Vagina (tissue), 2 donors: ENCODE measurements at places on chromosomes 12 and 14. TPM values are rescaled to one million over a fixed set of nuclear protein-coding genes. Genes with fewer than 3 reads are reported as not detected.

DNA sequence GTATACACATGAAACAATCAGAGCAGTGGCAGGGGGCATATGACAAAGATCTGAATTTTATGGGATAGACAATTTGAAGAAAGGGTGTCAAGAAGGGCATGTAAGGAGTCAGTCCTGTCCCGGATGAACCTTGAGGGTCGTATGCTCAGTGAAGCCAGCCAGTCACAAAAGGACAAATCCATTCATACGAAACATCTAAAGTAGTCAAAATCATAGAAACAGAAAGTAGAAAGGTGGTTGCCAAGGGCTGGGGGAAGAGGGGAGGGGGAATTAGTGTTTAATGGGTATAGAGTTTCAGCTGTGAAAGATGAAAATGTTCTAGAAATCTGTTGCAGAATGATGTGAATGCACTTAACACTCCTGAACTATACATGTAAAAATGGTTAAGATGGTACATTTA lies 157.5 kb downstream of the TGFB3 start:
- H3K4me3 ChIP-seq, result no peak overlapping the region
- no peaks in the 10 kb centered on the region for H3K36me3 ChIP-seq
- H3K27ac ChIP-seq, result peak overlapping the region; percentile 76
- peaks cover 27% of the 10 kb centered on the region for H3K4me1 ChIP-seq

GRCh38 chr12:130043685-130044406 lies 118.4 kb upstream of the FZD10 start:
- H3K36me3 ChIP-seq, result no peaks in the 10 kb centered on the region
- no peak for DNase-seq

DNA sequence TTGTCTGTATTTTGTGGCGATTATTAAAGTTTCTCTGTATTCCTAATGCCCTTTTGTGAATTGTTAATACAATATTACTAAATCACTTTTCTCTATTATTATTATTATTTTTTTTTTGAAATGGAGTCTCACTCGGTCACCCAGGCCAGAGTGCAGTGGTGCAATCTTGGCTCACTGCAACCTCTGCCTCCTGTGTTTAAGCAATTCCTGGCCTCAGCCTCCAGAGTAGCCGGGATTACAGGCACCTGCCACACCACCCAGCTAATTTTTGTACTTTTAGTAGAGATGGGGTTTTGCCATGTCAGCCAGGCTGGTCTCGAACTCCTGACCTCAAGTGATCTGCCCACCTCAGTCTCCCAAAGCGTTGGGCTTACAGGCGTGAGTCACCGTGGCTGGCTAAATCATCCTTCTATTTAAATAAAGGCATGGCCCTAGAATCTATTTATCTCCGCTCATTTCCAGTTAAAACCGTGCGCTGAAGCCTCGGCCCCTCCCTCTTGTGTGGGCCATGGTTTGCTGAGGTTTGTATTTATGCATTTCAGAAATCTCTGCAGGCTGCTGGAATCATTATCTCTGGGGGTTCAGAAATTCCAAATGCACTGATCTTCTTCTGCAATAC lies 1136.4 kb upstream of the TMEM132C start:
- no peaks in the 10 kb centered on the region for H3K36me3 ChIP-seq
- no peak overlapping the region for H3K27ac ChIP-seq
- H3K27me3 ChIP-seq, result no peaks in the 10 kb centered on the region
- no peak overlapping the region for H3K4me3 ChIP-seq
- no peaks in the 10 kb centered on the region for H3K4me1 ChIP-seq
- DNase-seq, result no peak

GRCh38 chr14:75292101-75292563 lies 13.5 kb downstream of the FOS start:
- no peaks in the 10 kb centered on the region for H3K36me3 ChIP-seq
- no peak overlapping the region for H3K27ac ChIP-seq
- no peak for DNase-seq
- H3K4me3 ChIP-seq, result no peak overlapping the region

DNA sequence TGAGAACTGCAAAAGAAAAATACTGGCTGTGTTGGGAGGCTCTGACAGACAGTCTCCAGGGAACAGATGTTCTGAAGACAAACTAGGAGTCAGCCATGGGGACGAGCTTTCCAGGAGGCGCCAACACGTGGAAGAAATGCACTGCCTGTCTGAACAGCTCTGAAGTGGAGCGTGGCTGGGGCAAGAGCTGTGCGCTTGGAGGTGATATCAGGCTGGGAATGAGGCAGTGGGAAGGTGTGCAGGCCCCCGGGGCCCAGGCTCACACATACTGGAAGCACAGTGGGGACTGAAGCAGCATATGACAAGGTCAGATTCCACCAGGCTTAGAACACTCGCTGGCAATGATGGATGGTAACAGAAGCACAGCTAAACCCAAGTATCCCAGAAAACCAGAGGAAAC lies 17.5 kb downstream of the APPL2 start:
- peaks cover 70% of the 10 kb centered on the region for H3K4me1 ChIP-seq
- no peak for DNase-seq
- H3K27me3 ChIP-seq, result no peaks in the 10 kb centered on the region
- H3K4me3 ChIP-seq, result no peak overlapping the region
- peak overlapping the region; percentile 83 for H3K27ac ChIP-seq

GRCh38 chr14:28731358-28731757 lies 35.2 kb upstream of the FOXG1 start:
- no peak overlapping the region for H3K27ac ChIP-seq
- H3K4me1 ChIP-seq, result no peaks in the 10 kb centered on the region
- no peaks in the 10 kb centered on the region for H3K36me3 ChIP-seq
- H3K27me3 ChIP-seq, result no peaks in the 10 kb centered on the region
- no peak overlapping the region for H3K4me3 ChIP-seq

GRCh38 chr12:100539202-100539601 lies 34.3 kb upstream of the GAS2L3 start:
- no peaks in the 10 kb centered on the region for H3K36me3 ChIP-seq
- H3K4me3 ChIP-seq, result no peak overlapping the region
- DNase-seq, result no peak
- H3K4me1 ChIP-seq, result no peaks in the 10 kb centered on the region
- H3K27me3 ChIP-seq, result no peaks in the 10 kb centered on the region
- H3K27ac ChIP-seq, result no peak overlapping the region

- no peak overlapping the region for H3K4me3 ChIP-seq
- H3K27me3 ChIP-seq, result no peaks in the 10 kb centered on the region
- DNase-seq, result no peak
- peak overlapping the region; percentile 72 for H3K27ac ChIP-seq
- peaks cover 28% of the 10 kb centered on the region for H3K4me1 ChIP-seq
Observed at GRCh38 chr12:120721866-120722265, 3.8 kb upstream of the ACADS start.

DNA sequence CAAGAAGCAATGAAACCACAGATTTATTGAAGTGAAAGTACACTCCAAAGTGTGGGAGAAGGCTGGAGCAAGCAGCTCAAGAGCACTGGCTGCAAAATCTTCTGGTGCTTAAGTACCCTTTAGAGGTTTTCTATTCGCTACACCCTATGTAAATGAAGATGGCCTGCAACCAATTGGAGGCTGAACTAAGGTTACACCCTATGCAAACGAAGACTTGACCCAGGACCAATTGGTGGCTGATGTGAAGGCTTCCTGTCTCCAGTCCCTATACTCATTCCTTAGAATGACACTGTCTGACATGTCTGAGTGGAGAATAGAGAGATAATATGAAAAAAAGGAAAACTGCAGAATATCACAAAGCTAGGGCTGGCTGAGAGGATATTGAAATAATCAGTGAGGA lies 57.2 kb downstream of the ALG10B start:
- no peaks in the 10 kb centered on the region for H3K27me3 ChIP-seq
- no peak for DNase-seq
- H3K36me3 ChIP-seq, result no peaks in the 10 kb centered on the region
- no peak overlapping the region for H3K27ac ChIP-seq
- H3K4me3 ChIP-seq, result no peak overlapping the region

- H3K4me3 ChIP-seq, result no peak overlapping the region
- DNase-seq, result no peak
- H3K4me1 ChIP-seq, result no peaks in the 10 kb centered on the region
- no peak overlapping the region for H3K27ac ChIP-seq
- H3K27me3 ChIP-seq, result no peaks in the 10 kb centered on the region
Observed at GRCh38 chr12:25797949-25798348, 160.5 kb upstream of the RASSF8 start.

DNA sequence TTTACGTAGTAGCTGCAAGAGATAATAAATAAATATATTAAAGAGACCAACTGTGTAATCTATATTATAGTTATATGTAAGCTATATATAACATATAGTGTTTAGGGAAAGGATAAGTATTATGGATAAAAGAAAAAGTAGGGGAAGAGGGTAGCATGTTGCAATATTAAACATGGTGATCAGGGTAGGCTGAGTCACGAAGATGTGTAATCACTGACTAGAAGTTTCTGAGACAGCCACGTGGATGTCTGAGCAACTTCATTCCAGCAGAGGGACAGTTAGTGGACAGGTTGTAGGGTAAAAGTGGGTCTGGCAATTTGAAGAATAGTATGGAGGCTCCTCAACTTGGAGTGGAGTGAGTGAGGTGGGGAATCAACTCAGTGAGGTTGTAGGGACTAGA lies 109.7 kb downstream of the ANO4 start:
- no peak overlapping the region for H3K27ac ChIP-seq
- H3K36me3 ChIP-seq, result no peaks in the 10 kb centered on the region
- no peak for DNase-seq
- no peaks in the 10 kb centered on the region for H3K4me1 ChIP-seq

DNA sequence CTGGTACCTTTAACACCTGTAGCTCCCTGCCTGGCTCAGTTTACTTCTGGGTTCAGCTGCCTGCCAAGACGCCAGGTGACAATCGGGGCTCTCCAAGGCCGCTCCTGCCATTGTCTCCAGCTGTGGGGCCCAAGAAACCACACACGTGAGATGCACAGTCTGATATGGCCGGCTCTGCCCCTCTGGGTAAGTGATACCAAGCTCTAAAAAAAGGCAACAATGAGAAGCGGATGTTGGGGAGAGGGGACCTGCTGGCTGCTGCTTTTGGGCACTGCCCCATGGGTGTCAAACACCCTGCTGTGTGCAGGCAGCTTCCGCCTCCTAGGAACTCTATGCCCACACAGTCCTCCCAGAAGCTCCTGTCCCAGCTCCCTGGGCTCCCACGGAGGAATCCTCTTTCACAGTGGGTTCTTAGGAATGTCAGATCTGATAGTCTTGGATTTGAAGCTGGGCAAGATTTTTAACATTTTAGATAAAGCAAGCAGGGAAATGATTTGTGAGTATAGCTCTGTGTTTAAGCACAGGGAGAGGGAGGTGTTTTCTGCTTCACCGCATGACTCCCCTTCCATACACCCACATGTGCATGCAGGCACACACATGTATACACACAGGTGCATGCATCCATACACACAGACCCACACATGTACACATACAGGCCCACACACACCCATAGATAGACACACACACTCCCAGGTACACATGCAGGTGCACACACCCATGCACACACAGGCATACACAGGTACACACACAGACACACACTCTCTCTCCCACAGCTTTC lies 1135.8 kb downstream of the BCL11B start:
- no peak overlapping the region for H3K4me3 ChIP-seq
- no peak overlapping the region for H3K27ac ChIP-seq

DNA sequence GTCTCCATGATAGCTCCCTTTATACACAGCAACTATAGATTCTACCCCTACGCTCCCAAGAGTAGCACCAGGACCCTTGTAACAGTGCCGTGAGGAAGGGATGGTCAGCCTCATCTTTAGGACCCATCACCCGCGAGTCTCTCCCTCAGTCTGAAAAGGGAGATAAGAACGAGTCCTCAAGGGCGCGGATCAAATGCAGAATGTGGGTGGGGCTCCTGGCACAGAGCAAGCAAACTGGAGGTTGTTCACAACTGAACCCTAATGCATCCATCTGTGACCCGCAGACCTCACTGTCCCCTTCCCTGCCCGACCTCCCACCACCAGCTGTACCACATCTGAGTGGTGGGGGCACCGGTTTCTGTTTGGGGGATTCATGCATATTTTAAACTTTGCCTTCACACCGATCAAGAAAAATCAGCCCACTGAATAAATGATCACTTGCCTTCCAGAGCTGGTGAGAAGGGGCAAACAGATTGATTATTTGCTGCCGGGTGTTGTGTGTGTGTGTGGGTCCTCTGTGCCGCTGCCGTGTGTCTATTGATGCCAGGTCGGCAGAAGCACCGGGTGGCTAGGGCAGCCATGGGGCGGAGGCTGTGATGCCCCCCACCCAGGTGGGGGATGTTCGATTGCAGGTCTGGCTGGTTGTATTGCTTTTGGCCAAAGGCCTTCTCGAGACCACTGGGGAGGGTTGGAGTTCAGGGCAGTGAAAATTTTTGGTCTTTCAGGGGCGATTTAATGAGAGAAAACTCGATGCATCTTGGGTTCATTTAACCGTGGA lies 35.7 kb upstream of the BEGAIN start:
- no peak for DNase-seq
- peaks cover 11% of the 10 kb centered on the region for H3K4me1 ChIP-seq
- no peaks in the 10 kb centered on the region for H3K27me3 ChIP-seq
- H3K4me3 ChIP-seq, result no peak overlapping the region
- H3K36me3 ChIP-seq, result no peaks in the 10 kb centered on the region
- H3K27ac ChIP-seq, result no peak overlapping the region

DNA sequence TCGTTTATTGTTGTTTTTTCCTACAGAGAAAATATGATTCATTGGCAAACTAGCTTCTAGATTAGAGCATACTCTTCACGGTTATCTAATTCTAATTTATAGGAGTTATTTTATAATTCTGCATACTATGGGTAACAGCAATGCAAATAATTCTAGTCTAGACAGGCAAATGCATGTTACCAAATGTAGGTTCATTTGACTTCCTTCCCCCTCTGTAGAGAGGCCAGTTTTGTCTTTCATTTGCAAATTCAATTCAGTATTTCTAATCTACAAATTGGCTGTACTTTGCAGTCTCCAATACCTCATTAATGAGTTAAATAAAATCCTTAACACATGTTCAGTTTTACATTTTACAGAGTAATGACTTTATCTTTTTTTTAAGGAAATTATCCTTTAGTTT lies 4.2 kb downstream of the LGMN start:
- DNase-seq, result no peak
- no peaks in the 10 kb centered on the region for H3K36me3 ChIP-seq
- no peak overlapping the region for H3K27ac ChIP-seq
- peaks cover 13% of the 10 kb centered on the region for H3K4me1 ChIP-seq
- no peaks in the 10 kb centered on the region for H3K27me3 ChIP-seq
- no peak overlapping the region for H3K4me3 ChIP-seq

- H3K4me1 ChIP-seq, result no peaks in the 10 kb centered on the region
- no peaks in the 10 kb centered on the region for H3K27me3 ChIP-seq
- DNase-seq, result no peak
Observed at GRCh38 chr12:88206601-88207000, 64.5 kb downstream of the TMTC3 start.

The TAS2R31 gene
- 3.2 TPM for total RNA-seq

The FSCB gene
- not detected for total RNA-seq

The MUCL1 gene
- total RNA-seq, result not detected

The LTBP2 gene
- total RNA-seq, result 52.5 TPM

The MYH6 gene
- not detected for total RNA-seq

The CLEC12A gene
- not detected for total RNA-seq

The CPM gene
- total RNA-seq, result 35.4 TPM

The CD27 gene
- 1.2 TPM for total RNA-seq

The PGF gene
- total RNA-seq, result 8.3 TPM

The CLEC1B gene
- total RNA-seq, result not detected

The TMEM229B gene
- total RNA-seq, result 9.8 TPM

The CPNE6 gene
- total RNA-seq, result not detected
